Effector CD4-positive, alpha-beta T cell (primary cell): ENCODE measurements at places on chromosomes 5 and 9.

DNA sequence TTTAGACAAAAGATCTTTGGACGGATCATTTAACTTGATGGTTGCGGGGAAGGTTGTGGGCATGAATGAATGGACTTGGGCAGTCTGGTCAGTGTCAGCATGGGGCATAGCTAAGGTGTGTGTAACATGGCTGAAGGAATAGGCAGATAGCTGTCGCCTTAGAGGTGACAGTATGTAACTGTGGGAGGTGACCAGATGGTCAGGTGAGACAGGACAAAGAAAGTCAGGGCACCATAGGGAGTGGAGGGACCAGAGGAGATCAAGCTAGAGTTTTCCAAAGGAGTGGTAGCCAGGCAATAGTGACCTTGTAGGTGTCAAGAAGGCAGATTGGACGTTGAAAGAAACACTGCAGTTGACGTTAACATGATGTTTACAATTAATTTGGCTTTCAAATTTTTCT is 43.1 kb downstream of the MARCHF6 start:
- DNase-seq: no peak

DNA sequence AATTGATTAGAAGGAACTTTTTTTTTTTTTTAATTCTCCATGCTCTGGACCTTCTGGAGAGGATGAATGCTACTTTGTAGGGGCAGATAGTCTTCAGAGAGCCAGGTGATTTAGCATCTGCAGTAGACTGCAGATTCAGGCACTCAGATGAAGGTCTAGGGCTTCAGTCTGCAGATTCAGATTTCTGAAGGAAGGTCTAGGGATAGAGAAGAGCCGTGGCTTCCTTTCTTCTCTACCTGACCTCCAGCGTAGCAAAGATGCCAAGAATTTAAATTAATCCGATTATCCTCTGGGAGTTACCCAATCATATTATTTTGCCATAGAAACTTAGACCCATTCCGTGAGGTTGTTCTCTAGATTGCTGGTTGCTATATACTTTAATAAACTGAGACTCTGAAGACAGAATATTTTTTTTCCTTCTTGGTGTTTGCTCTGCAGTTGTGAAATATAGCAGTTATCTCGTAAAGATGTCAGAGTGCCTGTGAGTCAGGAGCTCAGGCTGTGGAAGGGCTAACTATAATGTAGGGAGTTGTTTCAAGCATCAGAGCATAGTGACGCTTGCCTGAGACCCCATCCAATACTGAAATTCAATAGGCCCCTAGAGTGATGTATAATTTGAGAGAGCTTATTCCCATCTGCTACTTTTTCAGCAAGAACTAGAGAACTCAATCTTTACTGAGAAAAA is 132.7 kb upstream of the SLC12A2 start:
- DNase-seq: no peak

- no peak for DNase-seq
These were observed 1.1 kb downstream of the GALNT10 start for GRCh38 chr5:154191467-154192261.

DNA sequence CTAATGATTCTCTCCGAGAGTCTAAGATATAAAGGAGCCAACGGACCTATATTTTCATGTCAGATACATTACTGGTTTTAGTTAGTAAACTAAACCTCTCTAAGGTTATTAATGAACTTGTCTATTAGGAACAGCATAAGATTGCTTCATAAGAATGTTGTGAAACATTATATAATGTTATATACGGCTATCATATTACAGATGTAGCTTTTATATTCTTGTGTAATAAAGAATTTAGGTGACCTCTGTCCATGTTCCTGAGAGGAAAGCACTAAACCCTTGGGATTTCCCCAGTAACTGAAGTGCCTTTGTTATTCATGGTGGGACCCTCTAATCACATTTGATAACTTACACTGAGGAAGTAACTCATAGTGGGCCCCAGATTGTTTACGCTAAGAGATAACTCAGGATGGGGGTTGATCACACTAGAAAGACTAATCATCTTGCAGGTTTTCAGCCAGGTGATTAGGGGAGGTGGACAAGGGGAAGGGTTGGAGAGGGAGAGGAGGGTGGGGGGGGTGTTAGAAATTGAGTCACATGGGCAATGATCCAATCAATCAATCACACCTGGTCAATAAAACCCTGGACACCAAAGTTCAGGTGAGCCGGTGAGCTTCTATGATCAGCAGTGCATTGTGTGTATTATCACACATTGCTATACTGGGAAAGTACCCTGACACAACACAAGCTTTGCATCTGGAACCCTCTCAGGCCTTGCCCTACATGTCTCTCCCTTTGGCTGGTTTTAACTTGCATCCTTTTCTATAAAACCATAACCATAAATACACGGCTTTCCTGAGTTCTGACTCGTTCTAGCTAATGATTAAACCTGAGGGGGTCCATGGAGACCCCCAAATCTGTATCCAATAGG is 25.8 kb downstream of the ECPAS start:
- no peak for DNase-seq

DNA sequence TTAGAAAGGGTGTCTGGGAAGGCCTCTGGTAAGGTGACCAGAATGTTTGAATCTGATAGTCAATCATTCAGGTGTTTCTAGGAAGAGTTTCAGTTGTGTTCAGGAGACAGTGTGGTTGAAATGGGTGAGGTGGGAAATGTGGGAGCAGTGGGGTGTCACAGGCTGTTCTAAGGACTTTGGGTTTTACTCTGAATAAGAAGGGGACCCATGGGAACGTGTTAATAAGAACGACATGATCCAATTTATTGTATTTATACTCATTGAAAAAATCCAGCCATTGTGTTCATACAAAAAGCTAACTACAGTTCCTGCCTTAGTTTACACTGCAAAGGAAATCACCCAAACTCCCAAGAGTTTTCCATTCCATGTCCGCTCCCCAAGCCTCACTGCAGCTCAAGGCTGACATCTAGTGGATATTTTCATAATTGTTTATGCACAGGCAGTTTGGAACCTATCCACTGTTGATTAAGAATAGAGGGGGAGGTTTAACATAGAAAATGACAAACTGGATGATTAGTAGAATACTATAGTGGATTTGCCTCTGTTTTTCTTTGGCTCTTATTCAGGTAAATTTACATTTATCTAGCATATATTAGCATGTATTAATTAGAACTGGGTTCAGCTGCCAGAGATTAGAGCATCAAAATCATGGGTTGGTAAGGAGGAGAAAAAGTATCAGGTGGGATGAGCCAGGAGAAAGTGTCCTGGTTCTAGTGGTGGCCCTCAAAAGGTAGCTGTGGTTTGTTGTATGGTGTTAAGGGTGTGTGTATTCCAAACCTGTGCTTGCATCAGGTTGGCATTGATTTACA is 17.7 kb downstream of the CAVIN4 start:
- DNase-seq: no peak

- DNase-seq: no peak
These were observed 8.9 kb downstream of the RECK start for GRCh38 chr9:36045610-36046009.

- no peak for DNase-seq
These were observed 61.4 kb downstream of the CERT1 start for GRCh38 chr5:75450069-75450468.

GRCh38 chr9:121312169-121312568 is 44.2 kb downstream of the GSN start:
- DNase-seq: no peak

DNA sequence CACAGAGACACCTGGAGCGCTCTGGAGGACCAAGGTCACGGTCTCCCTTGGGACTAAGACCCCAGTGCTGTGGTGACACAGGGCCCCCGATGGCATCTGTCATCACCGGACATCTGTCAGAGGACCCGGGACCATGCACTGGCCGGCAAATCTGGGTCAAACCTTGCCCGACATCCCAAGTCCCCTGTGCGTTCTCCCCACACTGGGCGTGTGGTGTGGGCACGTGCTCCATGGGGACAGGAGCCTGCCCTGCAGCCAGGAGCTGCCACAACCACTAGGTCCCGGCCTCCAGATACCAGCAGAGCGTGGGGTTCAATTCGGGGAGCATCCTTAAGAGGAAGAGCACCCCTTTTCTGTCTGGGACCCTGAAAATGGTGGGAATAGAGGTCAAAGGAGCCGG is 3.5 kb downstream of the AGPAT2 start:
- DNase-seq: no peak

GRCh38 chr9:124875501-124875900 is 13.6 kb downstream of the ARPC5L start:
- DNase-seq: no peak

DNA sequence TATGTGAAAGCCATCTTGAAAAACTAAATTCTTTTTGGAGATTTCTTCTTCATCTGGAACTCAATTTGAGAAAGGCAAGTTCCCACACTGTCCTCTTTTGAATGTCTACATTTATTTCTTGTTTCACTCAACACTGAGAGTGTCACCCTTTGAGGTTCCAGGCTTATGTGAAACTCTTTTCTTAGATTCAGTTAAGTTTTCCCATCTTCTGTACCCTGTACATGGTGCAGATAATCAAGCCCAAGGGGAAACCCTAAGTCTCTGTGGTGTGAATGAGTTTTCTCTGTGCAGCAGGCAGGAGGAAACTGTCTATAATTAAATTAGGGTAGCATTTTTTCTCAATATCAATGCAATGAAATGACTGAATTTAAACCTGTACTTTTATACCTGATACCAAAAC is 72.3 kb upstream of the PRLR start:
- no peak for DNase-seq

DNA sequence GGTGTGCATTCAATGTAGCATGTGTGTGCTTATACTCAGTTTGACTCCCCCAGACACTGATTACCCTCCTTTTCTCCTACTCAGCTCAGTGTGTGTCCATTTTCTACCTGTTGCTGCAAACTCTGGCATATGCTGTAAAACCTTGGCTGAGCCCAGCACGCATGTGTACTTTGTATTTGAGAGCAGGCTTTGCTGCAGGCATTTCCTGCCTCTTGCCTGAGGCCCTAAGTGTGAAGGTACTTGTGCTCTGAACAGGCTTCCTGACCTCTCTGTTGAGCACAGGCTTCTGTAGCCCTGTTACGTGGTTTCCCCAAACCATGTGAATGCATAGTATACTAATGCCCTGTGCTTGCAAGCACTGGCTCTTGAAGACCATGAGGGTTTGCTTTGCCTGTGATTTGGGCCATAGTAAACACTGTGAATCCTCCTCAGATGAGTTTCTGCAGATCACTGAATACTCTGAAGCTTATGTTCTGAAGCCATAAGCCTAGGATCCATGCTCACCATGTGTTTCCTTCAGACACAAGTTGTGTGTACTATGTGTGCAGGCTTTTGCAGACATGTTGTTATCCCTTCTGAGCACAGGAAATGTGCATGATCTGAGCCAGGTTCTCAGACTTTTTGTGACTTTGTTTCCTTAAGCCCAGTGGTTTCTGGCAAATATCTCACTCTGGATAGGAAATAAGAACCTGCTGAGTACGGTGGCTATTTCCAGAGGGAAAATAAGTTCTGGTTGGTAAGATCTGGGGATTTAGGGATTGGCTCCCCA is 124.9 kb upstream of the RUSC2 start:
- DNase-seq: no peak

DNA sequence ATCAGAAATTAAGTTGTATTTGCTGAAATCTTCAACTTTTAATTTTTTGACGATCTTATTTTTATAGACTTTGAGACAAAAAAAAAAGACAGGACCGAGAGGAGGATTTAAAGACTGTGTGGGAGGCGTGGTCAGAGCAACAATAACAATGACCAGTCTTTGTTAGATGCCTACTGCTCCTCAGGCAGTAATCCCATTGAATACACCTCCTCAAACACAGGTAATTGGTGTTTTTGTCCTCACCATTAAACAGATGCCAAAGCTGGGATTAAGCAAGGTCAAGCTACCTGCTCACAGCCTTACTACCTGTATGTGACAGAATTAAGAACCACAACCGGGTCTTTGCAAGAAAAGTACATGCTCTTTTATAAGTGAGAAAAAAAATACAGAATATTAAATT is 233.3 kb upstream of the GRAMD2B start:
- no peak for DNase-seq

DNA sequence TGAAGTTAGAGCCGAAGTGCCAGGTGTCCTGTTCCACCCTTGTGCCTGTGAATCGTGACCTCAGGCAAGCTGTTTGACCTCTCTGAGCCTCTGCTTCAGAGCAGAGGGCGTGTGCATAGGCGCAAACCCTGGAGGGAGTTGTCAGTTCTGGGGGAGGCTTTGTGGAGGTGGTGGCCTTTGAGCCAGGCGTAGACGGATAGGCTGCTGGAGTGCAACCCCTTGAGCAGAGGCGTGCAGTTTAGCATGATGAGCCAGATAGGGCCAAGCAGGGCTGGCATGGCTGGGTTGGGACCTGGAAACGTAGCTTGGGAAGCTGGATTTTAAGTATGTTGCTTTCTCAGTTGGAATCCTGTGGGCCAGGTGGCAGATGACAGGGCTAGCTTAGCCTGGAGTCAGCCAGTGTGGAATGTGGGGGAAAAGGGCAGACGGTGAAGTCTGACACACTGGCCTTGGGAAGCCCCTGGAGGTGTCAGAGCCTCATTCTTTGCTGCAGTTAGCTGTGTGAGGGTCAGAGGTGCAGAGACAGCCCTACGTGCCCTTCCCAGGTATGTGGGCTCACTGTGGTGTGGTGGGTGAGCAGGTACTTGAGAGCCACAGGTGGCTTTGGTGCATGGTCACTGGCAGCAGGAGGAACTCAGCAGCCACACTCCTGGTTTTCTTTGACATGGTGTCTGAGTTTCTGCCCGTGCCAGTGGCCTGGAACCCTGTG is 93.4 kb downstream of the DAB2IP start:
- DNase-seq: no peak

DNA sequence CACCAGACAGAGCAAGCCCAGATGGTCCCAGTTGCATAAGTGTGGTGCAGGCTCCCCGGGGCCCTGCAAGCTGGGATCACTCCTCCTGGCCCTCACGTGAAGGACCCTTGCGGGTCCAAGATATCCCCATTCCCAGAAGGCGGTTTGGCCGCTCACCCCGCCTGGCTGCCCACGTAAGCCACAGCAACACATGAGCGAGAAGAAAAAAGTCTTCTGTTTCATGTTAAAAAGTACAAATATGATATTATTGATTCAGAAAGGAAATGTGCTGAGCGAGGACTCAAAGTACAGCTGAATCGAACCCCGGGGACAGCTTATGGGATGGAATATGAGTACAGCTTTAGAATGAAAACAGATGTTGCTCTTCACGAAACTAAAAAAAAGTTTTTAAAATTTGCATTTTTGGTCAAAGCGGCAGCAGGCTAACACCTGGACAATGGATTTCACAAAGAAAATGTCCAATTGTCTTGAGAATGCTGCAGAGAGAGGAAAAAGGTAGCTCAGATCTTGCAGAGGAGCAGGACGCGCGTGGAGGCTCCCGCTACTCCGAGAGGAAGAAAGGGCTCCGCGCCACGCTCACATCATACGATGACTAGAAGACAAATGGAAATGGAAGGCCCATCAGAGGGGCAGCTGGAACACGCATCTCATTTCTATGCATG is 427.6 kb downstream of the IRX1 start:
- DNase-seq: no peak

GRCh38 chr5:147670815-147671214 is 111.7 kb downstream of the JAKMIP2 start:
- DNase-seq: no peak

DNA sequence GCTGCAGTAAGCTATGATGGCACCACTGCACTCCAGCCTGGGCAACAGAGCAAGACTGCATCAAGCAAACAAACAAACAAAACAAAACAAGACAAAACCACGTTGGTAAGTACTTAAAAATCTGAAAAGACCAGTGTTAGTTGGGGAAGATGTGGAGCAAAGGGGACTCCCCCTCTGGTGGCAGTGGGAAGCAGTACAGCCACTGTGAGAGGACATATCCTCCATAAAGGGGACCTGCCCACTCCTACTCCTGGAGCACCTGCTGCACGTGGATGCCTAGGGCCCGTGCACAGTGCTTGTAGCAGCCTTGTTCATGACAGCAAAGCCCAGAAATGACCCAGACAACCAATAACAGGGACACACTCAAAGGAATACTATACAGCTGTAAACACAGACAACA is 17.0 kb upstream of the IPPK start:
- no peak for DNase-seq

GRCh38 chr5:118249386-118249785 is 739.0 kb downstream of the DTWD2 start:
- DNase-seq: no peak
